ENCODE measurements at places on chromosomes 2 and 18.

DNA sequence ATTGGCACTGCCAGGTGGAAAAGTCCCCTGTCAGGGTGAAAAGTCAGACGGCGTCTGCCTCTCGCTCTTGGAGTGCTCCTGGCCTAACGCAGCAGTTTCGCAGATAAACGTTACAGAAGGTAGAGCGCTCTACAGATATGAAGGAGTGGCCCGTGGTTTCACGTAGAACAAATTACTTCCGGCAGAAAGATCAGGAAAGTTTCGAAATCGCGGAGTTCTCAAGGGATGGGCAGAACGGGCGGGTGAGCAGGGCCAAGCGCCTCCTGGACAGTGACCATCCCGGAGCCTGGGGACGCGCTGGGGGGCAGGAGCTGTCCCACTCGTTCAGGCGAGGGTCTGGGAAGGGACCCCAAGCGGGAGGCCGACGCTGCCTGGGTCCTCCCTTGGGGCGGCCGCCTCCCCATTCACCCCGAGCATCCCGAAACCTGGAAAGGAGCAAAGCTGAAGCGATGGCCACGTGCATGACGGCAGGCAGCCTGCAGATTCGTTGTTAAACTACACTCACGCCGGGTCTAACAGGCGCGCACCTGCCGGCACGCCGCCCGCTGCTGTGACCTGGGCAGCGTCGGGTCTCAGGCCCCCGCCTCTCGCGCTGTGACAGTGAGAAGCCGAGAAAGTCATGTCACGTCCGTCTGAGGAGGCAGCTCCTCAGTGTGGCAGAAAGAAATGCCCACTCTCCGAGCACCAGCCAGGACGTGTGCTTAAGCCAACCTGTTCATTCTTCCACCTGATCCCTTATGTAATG lies 122.9 kb upstream of the SALL3 start:
- no peak for DNase-seq

GRCh38 chr2:172011812-172012575 lies 12.2 kb downstream of the METAP1D start:
- DNase-seq: no peak

- DNase-seq: no peak
Observed at GRCh38 chr2:26986576-26986975, 16.1 kb downstream of the MAPRE3 start.

DNA sequence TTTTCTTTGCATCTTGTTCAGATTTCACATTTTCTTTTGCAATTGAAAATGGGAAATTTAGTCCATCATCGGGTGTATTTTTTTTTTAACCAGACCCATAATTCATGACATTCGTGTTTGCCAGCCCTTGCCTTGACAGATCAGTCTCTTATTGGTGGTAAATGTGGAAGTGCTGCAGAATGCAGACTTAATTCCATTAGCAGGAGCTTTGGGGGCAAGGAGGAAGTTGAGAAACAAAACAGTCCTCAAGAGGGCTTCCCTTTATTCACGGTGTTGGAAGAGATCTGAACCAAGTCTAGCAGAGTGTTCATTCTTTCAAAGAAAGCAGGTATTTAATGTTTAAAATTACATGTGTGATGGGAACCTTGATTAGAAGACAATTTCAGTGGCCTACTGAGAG lies 16.6 kb upstream of the RPE start:
- DNase-seq: no peak

DNA sequence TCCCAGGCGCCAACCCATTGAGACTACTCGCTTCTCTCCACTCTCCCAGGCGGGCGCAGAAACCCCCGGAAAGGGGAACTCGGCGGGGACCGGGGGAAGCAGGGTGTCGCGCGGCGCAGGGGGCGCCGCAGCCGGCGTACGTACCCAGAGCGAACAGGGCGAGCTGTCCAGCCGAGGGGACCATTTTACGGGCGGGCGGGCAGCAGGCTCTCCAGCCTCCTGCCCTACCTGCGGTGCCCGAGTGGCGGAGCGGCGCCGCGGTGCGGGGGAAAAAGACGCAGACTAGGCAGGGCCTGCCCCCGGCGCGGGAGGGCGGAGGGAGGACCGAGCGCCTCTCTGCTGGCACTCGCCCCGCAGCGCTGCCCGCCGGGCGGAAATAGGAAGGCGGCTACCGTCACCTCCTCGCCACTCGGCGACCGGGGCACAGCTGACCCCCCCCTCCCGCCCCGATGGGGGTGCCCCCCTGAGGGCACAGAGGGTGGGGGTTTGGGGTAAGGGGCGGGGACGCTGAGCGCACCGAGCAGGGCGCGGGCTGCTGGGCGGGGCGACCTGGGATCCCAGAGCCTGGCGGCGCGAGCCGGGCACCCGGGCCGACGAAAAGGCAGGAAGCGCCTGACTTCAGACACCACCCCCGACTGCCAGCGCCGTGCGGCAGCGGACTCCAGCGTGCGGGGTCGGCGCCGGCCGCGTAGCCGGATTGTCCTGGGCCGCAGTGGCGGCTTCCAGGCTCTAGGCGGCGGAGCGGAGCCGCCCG lies at the start of gene TGFA:
TGFA (minus strand) TSS at position 243 of the 754 bp plus-strand sequence; CDS start at position 184, 59 bp downstream.
- DNase-seq: peak; percentile 77

DNA sequence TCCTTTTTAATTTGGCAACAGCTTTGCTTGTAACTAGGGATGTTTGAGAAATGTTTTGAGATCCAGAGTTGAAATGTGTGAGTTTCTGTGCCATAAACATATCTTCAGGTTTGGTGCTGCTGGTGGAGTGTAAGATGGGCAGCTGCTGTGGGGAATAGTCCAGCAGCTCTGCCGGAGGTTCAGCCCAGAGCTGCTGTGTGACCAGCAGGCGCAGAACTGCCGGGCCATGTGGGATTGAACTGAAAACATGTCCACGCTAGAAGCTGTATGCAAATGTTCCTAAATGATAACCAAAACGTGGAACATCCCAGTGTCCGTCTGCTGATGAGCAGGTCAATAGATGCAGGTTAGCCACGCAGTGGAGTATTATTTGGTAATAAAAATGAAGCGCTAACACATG lies 99.6 kb downstream of the DGKD start:
- no peak for DNase-seq

GRCh38 chr2:220664272-220665107 lies 907.6 kb downstream of the EPHA4 start:
- DNase-seq: no peak

- no peak for DNase-seq
Observed at GRCh38 chr2:126754240-126755004, 98.5 kb downstream of the GYPC start.

- DNase-seq: no peak
Observed at GRCh38 chr2:908568-908967, 42.1 kb upstream of the SNTG2 start.

DNA sequence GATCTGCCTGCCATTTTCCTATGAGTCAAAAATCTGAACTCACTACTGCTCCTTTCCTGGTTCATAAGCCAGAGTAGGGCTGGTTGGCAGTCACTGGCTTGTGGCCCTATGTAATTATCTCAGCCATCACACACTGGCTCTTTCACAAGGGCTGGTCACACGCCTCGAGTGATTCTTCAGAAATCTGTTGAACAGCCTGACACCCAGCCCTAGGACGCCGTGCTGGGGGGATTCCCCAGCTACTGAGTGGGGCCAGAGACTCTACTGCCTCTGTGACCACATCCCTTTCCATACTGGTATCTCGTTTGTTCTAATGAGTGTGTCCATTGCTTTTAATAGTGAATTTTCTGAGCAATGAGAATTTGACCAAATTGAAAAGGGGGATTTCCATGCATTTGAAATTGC lies 45.8 kb upstream of the RBM44 start:
- DNase-seq: peak; percentile 53

GRCh38 chr2:129748653-129749052 lies 230.8 kb upstream of the RAB6C start:
- DNase-seq: no peak

DNA sequence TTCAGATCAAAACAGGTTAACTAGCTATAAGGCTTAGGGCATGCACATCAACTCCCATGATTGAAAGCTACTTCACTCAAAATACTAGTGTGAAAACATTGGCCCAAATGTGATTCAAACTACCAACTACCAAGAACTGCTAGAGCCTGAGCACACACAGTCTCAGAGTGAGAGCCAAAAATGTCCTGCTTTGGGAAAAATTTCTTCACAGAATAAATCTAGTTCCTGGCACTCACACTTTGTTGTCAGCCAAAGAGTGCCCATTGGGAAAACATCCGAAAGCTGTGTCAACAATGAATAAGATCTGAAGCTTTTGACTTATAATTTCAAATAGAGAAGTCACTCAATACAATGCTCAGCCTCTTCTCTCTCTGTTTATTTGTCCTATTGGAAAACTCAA lies 182.7 kb downstream of the LRATD1 start:
- DNase-seq: no peak

DNA sequence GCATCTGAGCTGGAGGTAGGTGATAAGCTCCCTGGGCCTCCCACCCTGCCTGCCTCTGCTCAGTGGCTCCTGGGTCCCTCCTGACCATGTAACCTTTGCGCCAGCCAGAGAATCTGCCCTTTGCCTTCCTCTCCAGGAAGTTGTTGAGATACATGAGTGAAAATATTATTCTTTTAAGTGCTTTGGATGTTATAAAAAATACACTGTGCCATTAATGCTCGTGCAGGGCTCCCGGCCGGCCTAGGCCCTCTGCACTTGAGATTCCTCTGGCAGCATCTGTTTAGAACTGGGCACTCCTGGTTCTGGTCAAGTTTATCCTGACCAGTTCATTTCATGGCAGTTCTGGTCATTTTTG lies 18.8 kb downstream of the AGAP1 start:
- DNase-seq: no peak

GRCh38 chr18:49572611-49573345 lies 10.9 kb downstream of the LIPG start:
- no peak for DNase-seq

- no peak for DNase-seq
Observed at GRCh38 chr18:68944330-68944729, 146.4 kb downstream of the CCDC102B start.

- DNase-seq: no peak
Observed at GRCh38 chr2:132503701-132504100, 87.1 kb downstream of the GPR39 start.

DNA sequence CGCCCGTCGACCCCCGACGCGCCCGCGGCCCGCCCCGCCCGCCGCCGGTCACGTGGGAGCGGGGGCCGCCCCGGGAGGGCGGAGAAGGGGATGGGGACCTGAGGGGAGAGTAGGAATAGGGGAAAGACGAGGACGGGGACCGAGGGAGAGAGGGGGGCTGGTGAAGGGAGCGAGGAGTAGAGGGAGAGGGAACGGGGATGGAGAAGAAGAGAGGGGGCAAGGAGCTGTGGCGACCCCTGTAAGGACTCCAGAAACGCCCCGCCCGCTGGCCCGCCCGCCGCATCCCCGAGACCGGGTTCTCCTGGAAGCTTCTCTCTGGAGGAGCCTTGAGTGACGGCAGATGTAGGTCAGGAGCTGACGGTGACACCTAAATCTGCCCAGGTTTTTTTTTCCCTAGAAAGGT lies 615 bp downstream of the ADNP2 start:
- DNase-seq: peak; percentile 64

GRCh38 chr2:28809927-28810326 lies 707 bp upstream of the SPDYA start:
- no peak for DNase-seq

GRCh38 chr2:163469561-163469962 lies 266.2 kb downstream of the FIGN start:
- DNase-seq: no peak

DNA sequence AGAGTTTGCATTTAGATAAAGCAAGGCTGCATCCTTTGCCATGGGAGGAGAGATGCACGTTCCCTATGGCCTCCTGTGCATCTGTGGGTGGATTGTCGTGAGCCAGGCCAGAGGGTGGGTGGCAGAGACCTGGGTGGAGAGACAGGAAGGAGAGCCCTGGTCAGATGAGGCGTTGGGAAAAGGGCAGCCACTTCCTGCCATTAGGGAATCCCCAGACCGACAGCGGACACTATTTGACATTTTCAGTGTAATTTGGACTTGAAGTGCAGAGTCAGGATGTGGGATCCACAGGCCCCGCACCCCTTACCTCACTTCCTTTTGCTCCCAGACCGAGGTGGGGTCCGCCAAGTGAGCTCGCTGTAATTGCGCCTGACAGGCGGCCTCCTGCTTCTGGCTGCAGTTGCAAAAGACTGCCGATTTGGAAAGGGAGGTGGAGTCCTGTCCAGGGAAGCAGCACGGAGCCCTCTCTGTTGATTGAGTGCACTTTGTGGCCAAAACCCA lies 150.0 kb downstream of the DYSF start:
- no peak for DNase-seq

All from activated T-cell treated with anti-CD3 and anti-CD28 coated beads, Interleukin-2, amount 50 U/mL, for 48 hours (primary cell).